ENCODE measurements at places on chromosomes 2 and 18.

DNA sequence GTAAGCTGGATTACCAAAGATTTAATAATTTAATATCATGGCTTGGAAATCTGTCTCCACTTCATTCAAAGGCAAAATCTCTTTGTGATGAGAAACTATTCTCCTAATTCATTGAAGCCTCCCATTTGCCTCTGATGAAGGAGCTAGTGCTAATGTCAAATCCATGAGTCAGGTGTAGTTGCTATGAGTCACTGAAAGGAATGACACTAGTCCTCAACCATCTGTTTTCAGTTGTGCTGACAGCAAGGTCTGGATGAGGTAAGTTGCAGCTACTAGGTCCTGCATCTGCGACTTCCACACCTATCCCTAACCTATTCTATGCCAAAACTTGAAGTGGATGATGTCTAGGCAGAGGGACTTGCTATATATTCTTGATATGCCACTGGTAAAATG lies 324.0 kb upstream of the UBE2E3 start:
- DNase-seq = no peak

DNA sequence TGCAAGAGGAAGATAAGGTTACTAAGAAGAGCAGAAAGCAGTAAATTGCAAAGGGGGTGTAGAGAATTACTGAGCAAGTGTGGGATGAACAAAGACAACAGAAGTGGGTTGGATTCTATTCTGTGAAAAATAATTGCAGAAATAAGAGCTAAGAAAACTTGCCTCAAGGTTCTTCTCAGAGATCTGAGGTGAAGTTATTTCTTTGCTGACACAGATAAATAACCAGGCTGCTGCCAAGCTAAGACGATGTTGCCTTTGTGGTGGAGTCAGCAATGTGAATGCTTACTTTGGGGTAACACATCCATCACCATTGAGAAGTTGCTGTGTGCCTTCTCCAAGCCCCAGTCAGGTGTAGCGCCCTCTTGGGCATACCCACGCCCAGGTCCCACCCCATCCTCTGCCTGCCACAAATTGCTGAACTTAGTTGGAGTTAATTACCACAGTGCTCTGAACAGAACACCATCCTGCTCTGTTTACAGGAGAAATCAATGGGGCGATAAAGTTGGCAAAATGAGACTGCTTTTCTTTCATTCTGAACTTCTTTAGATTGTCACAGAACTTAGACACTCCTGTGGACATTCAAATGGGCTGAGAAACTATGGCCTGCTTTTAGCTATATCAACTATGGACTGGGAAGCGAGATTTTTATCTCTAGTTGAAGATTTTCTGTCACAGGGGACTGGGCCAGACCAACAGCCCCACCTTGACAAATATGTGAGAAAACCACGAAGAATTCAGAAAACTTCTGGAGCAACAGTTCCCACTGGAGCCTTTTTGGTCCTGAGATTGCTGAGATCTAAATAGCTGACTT lies 283.6 kb downstream of the TMX3 start:
- DNase-seq = no peak

GRCh38 chr2:50724837-50725236 lies 307.1 kb downstream of the NRXN1 start:
- no peak for DNase-seq

GRCh38 chr2:11132036-11132671 lies 23.1 kb upstream of the SLC66A3 start:
- DNase-seq = no peak

DNA sequence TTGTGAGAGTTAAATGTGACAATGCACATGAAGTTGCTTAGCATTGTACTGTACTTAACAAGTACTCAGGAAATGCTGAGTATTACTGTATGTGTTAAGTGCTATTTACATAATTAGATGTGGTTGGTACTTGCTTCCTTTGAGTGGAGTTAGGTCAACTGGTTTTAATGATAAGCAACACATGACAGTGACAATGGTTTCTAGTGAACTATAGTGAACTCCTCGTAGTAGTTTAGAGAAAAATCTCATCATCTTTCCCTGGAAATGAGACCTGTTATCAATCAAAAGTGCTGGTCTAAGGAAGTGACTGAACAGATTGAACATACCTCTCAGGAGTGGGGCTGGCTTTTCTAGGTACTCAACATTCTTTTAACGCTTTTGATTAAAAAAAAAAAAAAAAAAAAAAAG lies 29.2 kb upstream of the ZDBF2 start:
- DNase-seq = no peak
